Activated CD4-positive, alpha-beta T cell treated with anti-CD3 and anti-CD28 coated beads for 36 hours (primary cell): ENCODE measurements at places on chromosomes 1 and 21. TPM values are rescaled to one million over a fixed set of nuclear protein-coding genes. Genes with fewer than 3 reads are reported as not detected.

SFN gene
- 0.87 TPM for total RNA-seq

PDE9A gene
- 7.3 TPM for total RNA-seq

C4BPA gene
- not detected for total RNA-seq

NBPF20 gene
- 1.2 TPM for total RNA-seq

OPRD1 gene
- total RNA-seq, result 0.02 TPM

LAMB3 gene
- 3.1 TPM for total RNA-seq

TESK2 gene
- total RNA-seq, result 3.3 TPM

RCSD1 gene
- total RNA-seq, result 59.9 TPM

CD5L gene
- total RNA-seq, result not detected

ZSWIM5 gene
- total RNA-seq, result 0.69 TPM

AKT3 gene
- total RNA-seq, result 34.6 TPM

ABCA4 gene
- total RNA-seq, result 0.14 TPM

PTCH2 gene
- total RNA-seq, result 0.69 TPM

KRTAP12-2 gene
- total RNA-seq, result not detected

PTPN7 gene
- total RNA-seq, result 221 TPM

L1TD1 gene
- total RNA-seq, result 0.09 TPM

GRCh38 chr1:63906047-63906704 lies 132.4 kb downstream of the ROR1 start:
- DNase-seq, result no peak

DNA sequence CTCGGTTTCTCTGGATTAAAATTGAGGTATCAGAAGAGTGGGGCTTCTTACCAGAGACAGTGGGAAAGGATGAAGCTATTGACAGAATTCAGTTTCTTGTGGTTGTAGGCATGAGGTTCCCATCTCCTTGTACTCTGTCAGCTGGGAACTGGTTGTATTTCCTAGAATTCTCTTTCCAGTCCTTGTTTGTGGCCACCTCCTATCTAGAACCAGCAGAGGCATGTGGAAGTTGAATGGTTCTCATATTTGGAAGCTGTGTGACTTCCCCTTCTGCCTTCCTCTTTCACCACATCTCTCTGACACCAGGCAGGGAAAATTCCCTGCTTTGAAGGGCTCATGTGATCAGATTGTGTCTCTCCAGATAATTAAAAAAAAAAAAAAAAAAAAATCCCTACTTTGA lies 457.7 kb upstream of the ADAMTS5 start:
- DNase-seq, result no peak

DNA sequence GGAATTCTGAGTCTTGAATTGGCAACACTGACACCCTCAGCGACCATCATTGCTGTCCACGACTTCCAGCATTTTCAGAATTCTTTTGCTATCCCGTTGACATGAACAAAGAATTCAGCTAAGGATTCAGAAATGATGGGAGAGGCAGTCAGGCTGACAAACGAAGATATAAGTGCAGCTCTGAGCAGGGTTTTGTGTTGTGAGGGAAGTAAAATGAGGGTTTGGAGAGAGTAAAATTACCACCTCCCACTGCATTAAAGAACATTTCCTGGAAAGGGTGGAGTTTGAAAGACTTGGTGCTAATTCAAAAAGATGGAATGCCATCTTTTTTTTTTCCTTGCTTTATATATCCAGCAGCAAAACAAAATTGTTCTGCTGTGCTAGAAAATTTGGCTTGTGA lies 4.9 kb upstream of the ELK4 start:
- DNase-seq, result no peak

DNA sequence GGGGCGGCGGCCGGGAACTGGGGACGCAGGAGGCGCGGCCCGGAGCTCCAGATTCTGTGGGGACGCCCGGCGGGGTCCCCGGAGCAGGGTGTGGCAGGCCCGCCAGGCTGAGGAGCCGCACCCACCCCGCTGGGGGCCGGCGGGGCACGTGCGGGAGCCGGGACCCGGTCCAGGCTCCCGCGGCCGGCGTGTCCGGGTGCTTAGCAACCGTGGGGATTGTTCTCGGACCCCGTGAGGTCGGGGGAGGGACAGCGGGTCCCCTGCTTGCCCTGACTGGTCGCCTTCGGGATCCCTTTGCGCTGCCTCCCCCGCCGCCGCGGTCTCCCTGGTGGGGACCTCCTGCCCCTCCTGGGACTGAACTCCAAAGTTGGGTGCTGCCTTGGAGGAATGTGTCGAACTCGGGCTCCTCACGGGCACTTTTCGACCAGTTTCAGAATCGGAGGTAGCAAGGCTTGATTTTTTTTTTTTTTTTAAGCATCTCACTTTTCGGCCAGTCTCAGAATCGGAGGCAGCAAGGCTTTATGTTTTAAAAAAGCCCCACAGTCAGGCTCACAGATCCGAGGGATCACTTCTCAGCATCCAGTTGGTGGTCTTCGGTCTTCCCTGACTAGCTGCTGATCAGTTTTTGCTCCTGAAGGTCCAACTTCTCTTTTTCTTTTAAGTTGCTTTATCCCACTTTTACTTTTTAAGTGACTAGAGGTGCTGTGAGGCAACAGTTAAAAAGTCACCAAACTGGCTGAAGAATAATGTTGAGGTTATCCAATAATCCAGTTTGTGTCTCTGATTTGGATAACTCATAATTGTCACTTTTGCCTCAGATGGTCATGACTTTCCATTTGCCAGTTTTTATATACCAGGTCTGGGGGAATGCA lies 648 bp downstream of the FAM76A start:
- DNase-seq, result peak; percentile 60

DNA sequence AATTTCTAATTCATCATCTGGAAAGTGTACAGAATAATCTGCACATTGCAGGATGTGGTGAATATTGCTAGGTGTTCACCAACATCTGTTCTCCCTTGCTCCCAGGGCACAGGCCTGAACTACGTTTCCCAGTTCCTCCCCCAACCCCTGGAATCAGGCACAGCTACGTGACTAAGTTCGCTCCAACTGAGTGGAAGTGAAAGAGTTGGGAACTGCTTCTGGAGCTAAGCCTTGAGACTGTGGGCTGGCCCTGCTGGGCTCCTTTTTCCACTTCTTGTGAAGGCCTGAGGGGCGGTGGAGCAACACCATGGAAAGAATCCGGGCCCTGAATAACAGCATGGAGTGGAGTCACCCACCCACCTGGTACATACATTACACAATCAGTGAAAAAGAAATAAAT lies 534.6 kb downstream of the SMYD3 start:
- no peak for DNase-seq

GRCh38 chr1:214637722-214638458 lies 34.9 kb downstream of the CENPF start:
- DNase-seq, result peak; percentile 34

DNA sequence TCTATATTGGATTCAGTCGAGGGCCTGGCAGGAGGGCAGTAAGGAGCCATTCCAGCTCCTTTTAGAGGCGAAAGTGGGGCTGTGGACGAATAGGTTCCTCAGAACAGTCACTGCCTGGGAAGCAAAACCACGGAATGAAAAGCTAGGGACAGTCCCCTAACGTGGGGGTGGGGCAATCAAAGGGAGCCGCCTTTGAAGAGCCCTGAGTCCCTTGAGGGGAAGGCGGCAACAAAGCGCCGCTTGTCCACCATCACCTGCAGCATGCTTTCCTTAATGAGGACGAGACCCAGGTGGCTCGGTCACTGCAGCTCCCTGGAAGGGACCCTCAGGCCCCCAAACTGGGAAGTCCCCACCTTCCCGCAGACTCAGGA lies 184.7 kb downstream of the ETS2 start:
- DNase-seq, result no peak

DNA sequence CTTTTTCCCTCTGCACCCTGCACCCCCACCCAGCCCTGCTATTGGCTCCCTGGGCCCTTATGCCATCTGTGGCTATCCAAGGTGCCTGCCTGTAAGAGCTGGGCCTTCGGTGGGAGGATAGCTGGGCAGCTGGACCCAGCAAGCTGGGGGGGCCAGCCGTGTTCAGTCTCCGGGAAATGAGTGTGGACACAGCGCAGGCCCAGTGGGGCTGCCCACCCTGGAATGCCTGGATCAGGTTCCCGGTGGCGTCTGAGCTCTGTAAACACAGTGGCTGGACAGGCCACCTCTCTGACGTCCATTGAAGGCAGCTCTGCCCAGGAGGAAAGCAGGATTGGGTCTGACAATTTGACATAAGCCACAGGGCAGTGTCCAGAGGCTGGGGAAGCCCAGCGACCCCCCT lies 127.8 kb downstream of the FOXD2 start:
- no peak for DNase-seq

GRCh38 chr1:29436181-29436785 lies 200.0 kb downstream of the PTPRU start:
- no peak for DNase-seq

GRCh38 chr1:228142155-228142691 lies 2.1 kb downstream of the GUK1 start:
- DNase-seq, result peak; percentile 14

DNA sequence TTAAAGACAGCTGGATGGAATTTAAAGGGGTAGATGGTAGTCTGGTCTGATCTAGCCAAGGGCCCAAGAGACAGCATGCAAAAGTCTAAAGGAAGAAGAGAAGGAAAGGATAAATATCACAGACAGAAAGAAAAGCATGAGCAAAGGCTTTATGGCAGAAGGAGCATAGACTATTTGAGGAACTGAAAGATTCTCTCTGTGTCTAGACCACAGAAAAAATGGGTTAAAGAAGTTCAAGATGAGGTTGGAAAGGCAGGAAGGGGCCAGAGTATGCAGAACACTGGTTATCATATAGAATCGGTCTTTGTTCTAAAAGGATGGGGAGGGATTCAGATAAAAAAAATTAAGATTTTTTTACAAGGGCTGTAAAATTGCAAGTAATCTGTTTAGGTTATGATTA lies 136.8 kb upstream of the SGIP1 start:
- DNase-seq, result no peak

DNA sequence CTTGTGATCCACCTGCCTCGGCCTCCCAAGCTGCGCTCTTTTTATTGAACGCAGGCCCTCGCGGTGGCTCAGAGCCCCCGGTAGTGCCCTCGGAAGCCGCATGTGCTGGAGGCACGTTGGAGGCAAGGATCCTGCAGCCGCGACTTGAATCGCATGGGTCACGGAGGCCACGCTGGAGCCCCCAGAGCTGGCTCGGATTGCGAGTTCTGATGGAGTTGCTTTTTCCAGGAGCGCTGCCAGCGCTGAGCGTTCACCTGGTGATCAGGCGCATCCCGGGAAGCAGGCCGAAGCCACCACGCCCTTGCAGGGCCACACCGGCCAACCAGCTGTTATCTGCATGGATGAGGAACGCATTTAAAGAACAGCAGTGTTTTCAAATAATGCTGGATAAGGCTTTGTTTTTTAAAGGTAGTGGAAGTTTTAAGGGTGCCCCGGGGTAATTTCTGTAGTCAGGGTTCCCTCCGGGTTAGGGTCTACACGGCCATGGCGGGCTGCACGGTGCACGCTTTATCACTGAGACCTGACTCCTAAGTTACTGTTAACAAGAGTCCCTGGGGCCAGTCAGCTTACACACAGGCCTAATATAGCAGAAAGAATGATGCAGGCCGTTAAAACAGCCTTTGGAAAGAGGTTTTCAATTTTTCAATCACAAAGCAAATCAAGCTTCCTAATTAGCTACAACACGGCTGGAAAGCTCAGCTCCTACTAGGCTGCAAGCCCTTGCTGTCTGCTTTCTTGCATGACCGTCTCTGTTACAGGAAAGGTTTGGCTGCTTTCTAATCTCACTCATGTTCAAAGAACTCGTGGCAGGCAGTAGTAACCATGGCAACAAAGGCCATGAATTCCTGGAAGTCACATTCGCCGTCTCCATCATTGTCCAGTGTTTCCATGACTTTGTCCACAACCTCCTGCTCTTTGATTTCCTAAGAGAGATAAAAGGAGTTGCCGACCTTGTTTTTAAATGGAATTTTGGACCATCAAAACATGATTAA lies 6.0 kb downstream of the S100B start:
- no peak for DNase-seq

- no peak for DNase-seq
Measured at GRCh38 chr1:59123081-59123681, 173.7 kb upstream of the FGGY start.

GRCh38 chr1:113438505-113439276 lies 48.4 kb downstream of the MAGI3 start:
- DNase-seq, result no peak

DNA sequence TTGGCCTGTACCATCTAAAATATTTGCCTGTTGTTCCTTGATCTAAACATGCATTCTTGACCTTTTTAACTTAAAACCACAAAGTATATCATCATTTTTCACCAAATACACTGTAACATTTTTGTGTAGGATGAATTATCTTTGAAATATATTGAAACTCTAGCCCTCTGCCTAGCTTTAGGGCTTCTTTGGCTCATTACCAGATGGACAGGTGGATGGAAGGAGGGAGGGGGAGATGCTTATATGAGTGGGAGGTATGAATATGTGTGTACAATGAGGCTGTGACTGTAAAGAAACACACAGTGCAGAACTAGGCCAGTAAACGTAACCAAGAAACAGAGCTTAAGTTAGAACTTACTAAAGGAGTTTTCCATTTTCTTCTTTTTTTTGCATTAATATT lies 118.5 kb downstream of the ESRRG start:
- no peak for DNase-seq

DNA sequence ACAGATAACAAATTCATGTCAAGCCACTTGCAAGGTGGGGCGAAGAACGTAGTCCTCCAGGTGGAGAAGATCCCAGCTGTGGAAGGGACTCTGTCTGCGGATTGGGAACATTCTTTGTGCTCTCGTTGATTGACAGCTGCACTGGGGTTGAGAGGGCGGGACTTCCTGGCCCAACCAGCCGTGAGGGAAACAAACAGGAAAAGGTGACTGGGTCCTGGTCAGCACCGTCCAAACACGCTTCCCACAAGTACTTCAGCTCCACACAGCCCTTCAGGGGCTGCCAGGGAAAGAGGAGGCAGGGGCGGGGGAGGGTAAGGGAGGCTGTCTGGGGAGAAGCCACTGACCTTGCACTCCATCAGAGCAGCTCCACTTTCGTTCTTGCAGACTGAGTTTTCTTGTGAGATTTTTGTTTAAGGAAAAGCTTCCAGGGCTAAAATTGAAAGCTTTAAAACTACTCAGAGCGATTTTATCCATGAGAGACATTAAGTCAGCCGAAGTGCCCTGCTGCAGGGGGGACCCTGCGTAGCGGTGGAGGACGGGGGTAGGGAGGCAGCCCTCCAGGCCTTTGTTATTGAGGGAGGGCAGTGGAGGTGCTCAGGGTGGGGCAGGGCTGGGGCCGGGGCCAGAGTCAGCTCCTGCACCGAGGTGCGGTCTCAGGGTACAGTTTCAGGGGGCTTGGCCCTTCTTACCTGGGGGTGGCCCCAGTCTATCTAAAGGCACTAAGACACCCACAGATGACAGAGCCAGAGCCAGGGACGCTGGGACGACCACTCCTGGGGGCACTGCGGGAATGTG lies 21.6 kb upstream of the STUM start:
- DNase-seq, result no peak
